ENCODE measurements at places on chromosomes 13 and 19.
A peak's percentile ranks its signal among the peaks of the same experiment; 100 is the strongest.

- no peak for DNase-seq
Observed at GRCh38 chr13:46296921-46297320, 85.2 kb downstream of the LRRC63 start.

DNA sequence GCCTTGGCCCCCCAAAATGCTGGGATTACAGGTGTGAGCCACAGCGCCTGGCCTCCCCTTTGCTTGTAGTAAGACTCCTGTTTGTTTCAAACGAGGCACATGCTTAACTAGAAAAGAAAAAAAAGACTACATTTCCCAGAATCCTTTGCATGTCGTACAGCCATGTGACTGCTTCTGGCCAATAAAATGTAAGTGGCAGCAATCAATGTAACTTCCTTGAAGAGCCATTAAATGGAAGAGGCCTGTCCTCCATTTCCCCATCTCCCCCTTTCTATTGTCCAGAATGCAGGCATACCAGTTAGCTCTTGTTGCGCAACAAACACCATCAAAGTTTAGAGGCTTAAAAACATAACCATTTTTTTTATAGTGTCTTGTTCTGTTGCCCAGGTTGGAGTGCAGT, 10.4 kb upstream of the GPR32 start:
- DNase-seq = no peak

DNA sequence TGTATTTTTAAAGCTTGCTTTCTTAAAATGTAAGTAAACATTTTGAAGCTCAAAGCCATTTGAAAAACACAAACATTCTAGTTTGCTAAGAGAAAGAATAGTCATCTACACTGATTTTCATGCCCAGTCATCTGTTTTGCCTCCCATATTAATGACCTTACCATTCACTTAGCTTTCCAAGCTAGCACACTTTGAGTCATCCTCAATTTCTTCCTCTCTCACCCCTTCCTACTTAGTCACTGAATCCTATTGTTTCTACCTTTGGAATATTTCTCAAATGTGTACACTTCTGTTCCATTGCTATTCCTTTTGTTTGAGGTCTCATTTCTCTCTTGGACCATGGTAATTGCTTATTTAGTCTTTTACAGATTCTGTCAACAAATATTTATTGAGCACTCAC, 7.3 kb upstream of the HS6ST3 start:
- DNase-seq = no peak

- peak; percentile 13 for DNase-seq
Observed at GRCh38 chr13:99033814-99034213, 56.0 kb upstream of the DOCK9 start.

DNA sequence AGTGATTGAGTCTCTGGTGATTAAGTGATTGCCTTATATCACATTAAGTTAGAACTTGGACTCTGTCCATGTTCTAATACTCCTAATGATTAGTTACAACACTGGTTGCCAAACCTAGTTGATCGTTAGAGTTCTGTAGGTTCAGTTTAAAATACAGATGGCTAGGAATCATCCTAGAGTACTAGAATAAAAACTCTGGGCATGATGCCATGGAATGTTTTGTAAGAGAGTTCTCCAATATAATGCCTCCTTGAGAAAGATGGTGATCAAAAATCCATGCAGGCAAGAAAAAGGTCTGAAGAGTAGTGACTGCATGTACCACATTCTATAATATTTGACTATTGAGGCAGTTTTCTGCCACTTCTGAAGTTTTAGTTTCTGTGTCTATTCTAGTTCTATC, 176.3 kb downstream of the GPC5 start:
- DNase-seq = peak; percentile 39

GRCh38 chr19:6228551-6229215, 51.1 kb downstream of the MLLT1 start:
- DNase-seq = no peak
